ENCODE measurements at places on chromosomes 4 and X.

DNA sequence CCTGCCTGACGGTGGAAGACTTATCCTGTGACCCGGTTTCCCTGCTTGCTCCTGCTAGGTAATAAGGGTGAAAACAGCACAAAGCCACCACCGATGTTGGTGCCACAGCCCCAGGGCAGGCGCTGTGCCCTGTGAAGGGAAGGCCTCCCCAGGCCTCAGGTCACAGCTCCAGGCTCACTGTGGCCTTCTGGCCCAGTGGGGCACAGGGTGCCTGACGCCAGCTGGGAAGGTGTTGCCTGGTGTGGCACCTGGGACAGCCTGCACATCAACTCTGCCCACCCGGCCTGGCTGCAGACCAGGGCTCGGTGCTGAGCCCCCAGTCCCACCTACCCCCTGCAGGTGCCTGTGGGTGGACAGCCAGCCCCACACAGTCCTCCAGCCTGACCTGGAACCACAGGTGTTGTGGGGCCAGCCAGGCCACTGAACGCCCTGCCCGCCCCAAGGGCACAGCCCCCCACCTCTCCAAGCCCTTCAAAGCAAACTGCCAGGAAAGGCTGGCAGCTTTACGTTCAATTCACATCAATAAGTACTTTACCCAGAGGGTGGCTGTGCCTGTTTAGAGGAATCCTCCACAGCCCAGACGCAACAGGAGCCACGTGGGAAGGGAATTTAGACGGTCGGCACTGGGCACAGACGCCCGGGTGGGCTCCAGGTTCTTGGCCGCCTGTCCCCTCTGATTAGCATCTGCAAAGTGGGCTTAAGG, 54.3 kb downstream of the ZFYVE28 start:
- peak; percentile 2 for DNase-seq

- no peak for DNase-seq
These were observed 265.4 kb upstream of the ADGRL3 start for GRCh38 chr4:60934566-60935295.

DNA sequence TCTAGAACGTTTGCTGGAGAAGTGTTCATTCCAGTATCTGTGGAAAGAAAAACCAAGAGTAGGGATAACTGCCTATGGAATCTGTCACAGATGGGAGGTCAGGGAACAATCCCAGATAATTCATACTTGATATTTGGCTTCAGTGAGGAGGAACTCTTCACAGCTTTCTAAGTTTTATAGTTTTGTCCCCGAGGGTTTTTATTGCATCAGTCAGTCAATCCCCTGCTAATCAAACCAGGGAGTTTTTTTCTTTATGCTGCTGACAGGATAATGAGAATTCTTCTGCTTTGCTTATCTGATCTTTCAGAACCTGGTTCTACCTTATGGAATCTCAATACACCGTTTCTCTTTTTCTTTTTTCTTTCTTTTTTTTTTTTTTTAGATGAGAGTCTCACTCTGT, 633 bp upstream of the TRIML2 start:
- no peak for DNase-seq

GRCh38 chrX:56788229-56788628, 59.2 kb downstream of the NBDY start:
- no peak for DNase-seq

DNA sequence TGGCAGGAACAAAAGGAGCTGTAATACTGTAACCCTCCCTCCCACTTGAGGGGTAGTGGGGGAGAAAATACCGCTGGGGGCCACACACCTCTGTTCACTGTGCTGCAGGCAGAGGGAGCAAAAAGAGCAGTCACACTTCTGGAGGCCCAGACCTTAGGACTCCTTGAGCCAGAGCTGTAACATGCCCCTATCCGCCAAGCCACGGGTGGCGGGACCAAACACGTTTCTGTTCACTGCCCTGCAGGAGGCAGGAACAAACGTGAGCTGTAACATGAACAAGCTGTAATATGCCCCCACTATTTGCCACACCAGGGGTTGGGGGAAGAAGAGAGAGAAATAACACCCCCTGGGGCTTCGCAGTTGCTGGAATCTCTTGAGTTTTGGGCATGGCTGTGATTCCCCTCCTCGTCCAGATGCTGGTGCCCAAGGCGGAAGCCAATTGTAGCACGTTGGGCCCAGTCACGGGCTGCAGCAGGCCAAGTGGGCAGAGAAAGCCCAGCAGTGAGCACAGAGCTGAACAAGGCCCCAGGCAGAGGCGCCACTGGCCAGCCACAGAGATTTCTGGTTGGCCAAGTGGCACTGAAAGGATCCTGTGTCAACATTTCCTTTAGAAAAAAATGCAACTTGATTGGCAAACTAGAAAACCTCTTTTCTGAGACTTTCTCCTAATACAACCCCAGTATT, 509.7 kb downstream of the INPP4B start:
- no peak for DNase-seq

DNA sequence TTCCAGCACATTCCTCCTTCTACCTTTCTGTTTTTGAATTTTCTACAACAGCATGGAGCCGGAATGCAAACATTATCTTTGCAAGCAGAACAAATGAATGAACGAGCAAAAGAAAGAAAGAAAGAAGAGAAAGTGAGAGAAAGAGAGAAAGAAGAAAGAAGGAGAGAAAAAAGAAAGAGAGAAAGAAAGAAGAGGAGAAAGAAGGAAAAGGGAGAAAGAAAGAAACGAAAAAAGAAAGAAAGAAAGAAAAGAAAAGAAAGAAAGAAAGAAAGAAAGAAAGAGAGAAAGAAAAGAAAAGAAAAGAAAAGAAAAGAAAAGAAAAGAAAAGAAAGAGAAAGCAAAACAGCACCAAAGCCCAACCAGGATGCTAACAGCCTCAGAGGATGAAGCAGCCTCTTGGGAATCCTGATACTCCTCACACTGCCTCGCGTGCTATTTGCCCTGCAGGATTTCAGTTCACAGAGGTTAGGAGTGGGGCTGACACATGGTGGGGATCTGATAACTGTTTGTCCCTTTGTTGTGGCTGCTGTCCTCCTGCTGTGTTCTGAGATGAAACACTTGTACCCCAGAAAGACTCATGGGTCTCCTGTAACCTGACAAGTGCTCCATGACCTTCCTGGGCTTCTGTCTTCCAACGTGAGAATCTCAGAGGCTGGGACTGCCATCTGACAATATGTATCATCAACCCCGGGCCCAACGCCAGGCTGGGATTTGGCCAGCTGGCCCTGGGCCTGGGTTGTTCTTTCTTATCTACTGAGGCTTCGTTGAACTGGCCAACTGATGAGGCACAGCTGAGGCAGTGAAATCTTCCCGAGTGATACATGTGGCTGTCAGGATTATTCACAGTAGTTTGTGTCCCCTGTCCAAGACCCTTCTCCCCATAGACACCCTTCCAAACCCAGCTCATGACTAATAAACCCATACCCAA, 61.0 kb downstream of the SEPSECS start:
- DNase-seq = no peak

- no peak for DNase-seq
These were observed 165.2 kb downstream of the CORIN start for GRCh38 chr4:47672696-47673095.

DNA sequence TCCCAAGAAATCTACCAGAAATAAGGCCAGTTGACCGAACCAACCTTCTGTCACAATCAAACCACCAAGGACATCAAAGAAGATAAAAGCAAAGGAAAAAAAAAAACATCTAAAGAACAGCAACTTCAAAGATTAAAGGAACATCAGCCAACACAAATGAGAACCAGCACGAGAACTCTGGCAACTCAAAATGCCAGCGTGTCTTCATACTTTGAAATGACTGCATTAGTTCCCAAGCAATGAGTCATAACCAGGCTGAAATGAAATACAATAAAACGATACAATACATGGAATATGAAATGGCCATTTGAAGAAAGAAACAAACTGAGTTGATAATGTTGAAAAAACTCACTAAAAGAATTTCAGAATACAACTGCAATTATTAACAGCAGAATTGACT, 611.6 kb upstream of the GRIA3 start:
- no peak for DNase-seq

- no peak for DNase-seq
These were observed 286.5 kb downstream of the STK32B start for GRCh38 chr4:5337731-5338130.

DNA sequence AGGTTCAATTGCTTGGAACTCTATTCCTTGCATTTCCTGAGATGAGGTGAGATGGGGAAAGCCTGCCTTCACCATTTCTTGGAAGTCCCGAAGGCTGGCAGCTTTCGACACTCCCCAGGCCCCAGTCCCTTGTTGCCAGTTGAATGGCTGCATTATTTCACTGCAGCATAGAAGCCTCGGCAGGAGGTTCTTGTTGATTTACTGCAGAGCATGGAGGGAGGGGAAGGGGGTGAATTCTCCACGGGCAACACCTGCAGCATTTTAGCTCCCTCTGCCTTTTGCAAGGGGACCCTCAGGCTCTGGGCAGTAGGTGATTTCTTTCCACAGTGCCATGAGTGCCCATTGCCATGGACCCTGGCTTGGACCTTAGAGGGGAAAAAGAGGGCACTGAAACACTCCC, 10.7 kb upstream of the BCLAF3 start:
- DNase-seq = no peak

DNA sequence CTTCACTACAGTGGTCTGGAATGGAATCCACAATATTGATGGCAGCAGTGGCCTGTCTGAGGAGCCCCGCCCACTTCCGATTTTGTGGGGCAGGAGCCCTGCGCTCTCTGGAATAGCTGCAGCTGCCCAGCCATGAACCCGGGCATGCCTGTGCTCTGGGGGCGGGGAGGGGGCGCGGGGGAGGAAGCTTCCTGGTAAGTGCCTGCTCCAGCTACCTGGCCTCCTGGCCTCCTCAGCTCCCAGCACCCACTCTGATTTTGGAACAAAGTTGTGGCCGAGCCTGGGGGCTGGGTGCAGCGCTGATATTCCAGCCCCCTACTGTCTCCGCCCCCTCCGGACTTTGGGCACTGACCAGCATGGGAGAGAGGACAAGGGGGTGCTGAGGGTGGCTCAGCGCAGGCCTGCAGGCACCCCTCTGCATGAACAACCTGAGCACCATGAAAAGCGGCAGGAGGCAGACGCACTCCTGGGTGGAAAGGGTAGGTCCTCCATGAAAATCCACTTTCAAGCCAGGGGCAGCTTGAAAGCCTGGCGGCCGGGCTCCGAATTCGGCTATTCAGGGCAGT, 972.7 kb upstream of the AGA start:
- no peak for DNase-seq

DNA sequence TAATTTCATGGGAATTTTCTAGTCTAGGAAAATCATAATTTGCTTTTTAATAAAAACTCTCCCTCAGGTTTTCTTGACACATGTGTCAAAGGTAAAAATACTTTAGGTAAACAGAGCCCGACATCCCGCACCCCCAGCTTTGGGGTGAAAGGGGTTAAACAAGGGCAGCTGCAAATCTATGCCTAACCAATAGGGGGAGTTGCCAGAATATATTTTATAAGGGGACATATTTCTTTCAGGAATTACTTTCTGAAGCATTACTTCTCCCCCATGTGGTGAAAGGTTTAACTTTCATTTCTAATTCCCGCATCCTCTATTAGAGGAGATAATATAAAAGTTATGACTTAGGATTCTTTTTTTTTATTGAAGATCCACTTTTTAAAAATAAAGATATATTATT, 53.9 kb upstream of the HEPH start:
- peak; percentile 36 for DNase-seq

- no peak for DNase-seq
These were observed 38.0 kb upstream of the CXXC4 start for GRCh38 chr4:104532677-104533076.

DNA sequence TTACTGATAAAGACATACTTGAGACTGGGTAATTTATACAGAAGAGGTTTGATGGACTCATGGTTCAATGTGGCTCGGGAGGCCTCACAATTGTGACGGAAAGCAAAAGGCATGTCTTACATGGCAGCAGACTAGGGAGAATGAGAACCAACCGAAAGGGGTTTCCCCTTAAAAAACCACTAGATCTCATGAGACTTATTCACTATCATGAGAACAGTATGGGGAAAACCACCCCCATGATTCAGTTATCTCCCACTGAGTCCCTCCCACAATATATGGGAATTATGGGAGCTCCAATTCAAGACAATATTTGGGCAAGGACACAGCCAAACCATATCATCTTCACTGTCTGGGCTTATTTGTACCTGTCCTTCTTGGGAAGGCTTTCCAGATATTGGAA, 22.8 kb upstream of the MUC7 start:
- DNase-seq = no peak

DNA sequence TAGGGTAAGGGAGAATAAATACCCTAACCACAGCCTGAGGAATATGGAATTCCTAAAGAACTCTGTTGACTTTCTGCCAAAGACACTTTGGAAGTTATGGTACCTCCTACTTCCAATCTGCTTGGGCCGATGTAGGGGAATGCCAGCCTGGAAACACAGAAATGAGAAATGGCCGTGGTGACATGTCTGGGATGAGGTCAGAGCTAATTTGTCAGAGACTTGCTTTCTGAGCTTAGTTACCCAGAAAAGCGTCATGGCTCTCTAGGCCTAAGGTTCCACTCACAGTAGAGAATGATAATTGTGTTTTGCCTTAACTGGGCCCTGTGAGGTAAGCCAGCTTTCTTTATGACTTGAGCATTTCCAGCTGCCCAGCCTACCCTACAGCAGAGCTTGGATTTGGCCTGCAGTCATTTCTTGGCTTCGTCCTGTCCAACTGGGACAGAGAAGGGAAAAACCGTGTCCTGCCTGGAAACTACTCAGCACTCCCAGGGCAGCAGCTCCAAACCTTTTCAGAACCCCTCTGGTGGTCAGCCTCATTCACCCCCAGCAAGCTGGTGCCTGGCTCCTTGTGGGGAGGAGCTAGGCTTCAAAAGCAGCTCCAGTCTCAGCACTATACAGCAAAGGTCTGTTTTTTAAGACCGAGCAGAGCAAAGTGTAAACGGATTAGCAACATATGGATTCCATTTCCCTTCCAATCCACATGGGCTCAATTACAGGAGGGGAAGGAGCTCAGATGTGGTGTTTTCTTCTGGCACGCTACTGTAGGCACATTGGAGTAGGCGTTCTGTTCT, 92.3 kb downstream of the RLIM start:
- DNase-seq = no peak

DNA sequence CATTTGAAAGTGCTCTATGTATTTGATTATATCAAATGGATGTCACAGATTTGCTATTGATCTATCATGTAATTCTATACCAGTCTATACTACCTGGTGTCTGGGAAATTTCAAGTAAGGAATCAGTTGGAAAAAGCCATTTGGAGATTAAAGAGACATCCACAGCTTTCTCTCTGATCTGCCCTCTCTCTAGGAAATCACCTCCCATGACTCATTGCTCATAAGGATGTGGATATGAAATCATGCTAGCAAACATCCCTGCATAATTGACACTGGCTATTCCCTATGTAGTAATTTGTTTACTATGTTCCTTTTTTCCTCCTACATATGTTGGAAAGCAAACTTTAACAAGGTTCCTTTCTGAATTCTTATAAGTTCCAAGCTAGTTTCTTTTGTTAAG, 94.3 kb downstream of the TEX13A start:
- no peak for DNase-seq
